ENCODE measurements at places on chromosomes 6 and 20. TPM values are rescaled to one million over a fixed set of nuclear protein-coding genes. Genes with fewer than 3 reads are reported as not detected.

Gene DNAH8
- not detected for total RNA-seq

Gene STX11
- 0.11 TPM for total RNA-seq

DNA sequence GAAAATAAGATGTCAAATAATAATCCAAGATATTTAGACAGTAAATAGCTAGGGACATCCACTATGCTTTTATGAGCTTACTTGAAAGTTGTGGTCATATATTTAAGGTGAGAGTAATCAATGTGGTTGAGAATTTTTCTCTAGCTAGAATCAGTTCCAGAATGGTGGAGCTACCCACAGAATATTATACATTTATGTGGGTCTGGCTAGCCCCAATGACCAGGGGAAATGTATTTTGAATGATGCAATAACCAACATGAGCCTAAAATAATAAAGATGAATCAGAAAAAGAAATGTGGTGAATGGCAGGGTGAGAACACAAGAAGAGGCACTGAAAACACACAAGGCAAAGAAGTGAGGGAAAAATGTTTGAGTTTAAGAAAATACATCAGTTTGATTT is 325.7 kb downstream of the TBC1D32 start:
- no peak overlapping the region for H3K4me3 ChIP-seq
- H3K36me3 ChIP-seq, result no peaks in the 10 kb centered on the region
- H3K27me3 ChIP-seq, result no peaks in the 10 kb centered on the region
- no peak overlapping the region for H3K27ac ChIP-seq
- no peak for DNase-seq

- H3K4me1 ChIP-seq, result peaks cover 4% of the 10 kb centered on the region
- DNase-seq, result no peak
- peaks cover 15% of the 10 kb centered on the region for H3K36me3 ChIP-seq
Observed at GRCh38 chr6:170405311-170405975, 98.9 kb downstream of the FAM120B start.

DNA sequence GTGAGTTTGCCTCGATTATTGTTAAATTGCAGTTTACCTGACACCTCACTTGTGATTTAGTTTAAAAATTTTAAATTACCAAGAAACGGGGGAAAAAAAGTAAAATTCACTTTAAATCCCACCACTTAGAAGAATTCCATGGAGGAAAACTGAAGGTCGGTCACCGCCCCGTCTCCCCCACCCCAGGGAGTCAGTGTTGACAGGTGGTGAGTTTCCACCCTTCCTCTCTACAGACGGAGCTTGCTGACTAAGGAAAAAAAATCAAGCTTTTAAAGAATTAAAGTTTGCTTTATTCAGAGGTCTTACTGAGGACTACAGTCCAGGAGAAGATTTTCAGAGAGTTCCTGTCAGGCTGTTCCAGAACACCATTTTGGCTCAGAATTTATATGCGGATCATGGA is 42.3 kb downstream of the SLC22A1 start:
- DNase-seq, result no peak
- H3K27me3 ChIP-seq, result no peaks in the 10 kb centered on the region

GRCh38 chr6:43771858-43772680 is 2.1 kb downstream of the VEGFA start:
- DNase-seq, result peak; percentile 52
- peak overlapping the region; percentile 98 for H3K4me3 ChIP-seq
- H3K36me3 ChIP-seq, result peaks cover 16% of the 10 kb centered on the region
- H3K27ac ChIP-seq, result no peak overlapping the region
- H3K27me3 ChIP-seq, result no peaks in the 10 kb centered on the region
- H3K4me1 ChIP-seq, result peaks cover 5% of the 10 kb centered on the region

DNA sequence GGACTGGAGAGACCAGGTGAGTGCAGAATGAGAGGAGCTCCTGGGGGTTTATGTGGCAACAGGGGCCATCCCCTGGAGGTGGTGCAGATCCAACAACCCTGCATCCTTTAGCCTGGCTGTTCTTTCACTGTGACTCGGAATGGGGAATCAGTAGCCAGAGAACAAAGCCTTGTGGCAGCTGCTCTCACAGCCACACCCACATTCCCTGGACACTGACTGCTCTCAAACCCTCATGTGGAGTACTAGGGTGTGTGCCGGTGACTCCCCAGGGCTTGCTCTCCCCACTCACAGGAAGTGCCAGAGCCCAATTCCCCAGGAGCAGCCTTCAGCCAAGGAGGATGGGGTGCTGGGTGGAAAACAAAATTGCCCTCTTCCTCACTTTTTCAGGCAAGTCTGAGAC is 30.2 kb upstream of the GGTLC1 start:
- H3K4me1 ChIP-seq, result no peaks in the 10 kb centered on the region
- no peaks in the 10 kb centered on the region for H3K36me3 ChIP-seq
- no peak overlapping the region for H3K27ac ChIP-seq
- no peak overlapping the region for H3K4me3 ChIP-seq
- H3K27me3 ChIP-seq, result no peaks in the 10 kb centered on the region

- H3K4me3 ChIP-seq, result no peak overlapping the region
- H3K27me3 ChIP-seq, result no peaks in the 10 kb centered on the region
- H3K27ac ChIP-seq, result no peak overlapping the region
- no peaks in the 10 kb centered on the region for H3K36me3 ChIP-seq
- H3K4me1 ChIP-seq, result peaks cover 2% of the 10 kb centered on the region
Observed at GRCh38 chr6:34667481-34668238, 28.9 kb downstream of the ILRUN start.

GRCh38 chr20:52493171-52493721 is 301.7 kb upstream of the ZFP64 start:
- no peaks in the 10 kb centered on the region for H3K4me1 ChIP-seq
- H3K27me3 ChIP-seq, result no peaks in the 10 kb centered on the region
- H3K36me3 ChIP-seq, result no peaks in the 10 kb centered on the region
- H3K27ac ChIP-seq, result no peak overlapping the region

Data from H9 (cell line).